ENCODE measurements at places on chromosomes 7 and 10. TPM values are rescaled to one million over a fixed set of nuclear protein-coding genes. Genes with fewer than 3 reads are reported as not detected.

Gene UPK3B
- 0.81 TPM for total RNA-seq

Gene TMEM273
- total RNA-seq = not detected

Gene MYL7
- total RNA-seq = not detected

Gene CYP26C1
- total RNA-seq = 0.16 TPM

Gene CC2D2B
- 0.32 TPM for total RNA-seq

Gene IL6
- 20.2 TPM for total RNA-seq

Gene TOMM7
- 51.6 TPM for total RNA-seq

Gene IKZF1
- total RNA-seq = not detected

Gene SAP25
- not detected for total RNA-seq

Gene NEUROG3
- not detected for total RNA-seq

Gene TECTB
- not detected for total RNA-seq

Gene FAM180A
- total RNA-seq = 34.4 TPM

Gene IGF2BP3
- 7.6 TPM for total RNA-seq

Gene PGAM2
- total RNA-seq = 0.32 TPM

Gene TUBAL3
- not detected for total RNA-seq

Gene AKR1B15
- not detected for total RNA-seq
